Small intestine (tissue), 16 donors: ENCODE measurements at places on chromosomes 6 and 20. TPM values are rescaled to one million over a fixed set of nuclear protein-coding genes. Genes with fewer than 3 reads are reported as not detected.

- H3K4me3 ChIP-seq, result no peak overlapping the region
- no peak for DNase-seq
- H3K27ac ChIP-seq, result no peak overlapping the region
- no peaks in the 10 kb centered on the region for H3K36me3 ChIP-seq
- H3K27me3 ChIP-seq, result no peaks in the 10 kb centered on the region
Observed at GRCh38 chr6:44064089-44064947, 62.9 kb downstream of the MRPL14 start.

- no peak overlapping the region for H3K4me3 ChIP-seq
- no peaks in the 10 kb centered on the region for H3K27me3 ChIP-seq
Observed at GRCh38 chr6:134061440-134061839, 9.0 kb upstream of the SLC2A12 start.

PDYN gene
- polyA plus RNA-seq, result not detected

DNA sequence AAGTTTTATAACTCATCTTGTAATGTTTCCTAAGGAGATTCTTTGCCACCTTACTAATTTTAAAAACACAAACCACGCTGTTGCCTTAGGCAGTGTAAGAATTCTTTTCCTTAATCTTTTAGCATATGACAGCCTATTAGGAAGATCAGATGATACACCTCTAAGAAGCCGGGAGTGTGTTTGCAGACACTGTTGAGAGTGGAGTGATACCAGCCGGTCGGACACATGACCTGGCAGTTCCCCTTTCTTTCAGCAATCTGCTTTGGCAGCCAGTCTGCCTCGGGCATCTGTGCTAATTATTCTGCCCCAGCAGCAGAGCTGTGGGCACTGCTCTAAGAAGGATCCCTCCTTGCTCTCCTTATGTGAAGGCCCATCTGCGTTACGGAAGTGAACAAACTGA, 50.9 kb downstream of the PLCB4 start:
- no peak overlapping the region for H3K27ac ChIP-seq
- no peaks in the 10 kb centered on the region for H3K36me3 ChIP-seq
- H3K4me3 ChIP-seq, result no peak overlapping the region
- DNase-seq, result peak; percentile 10

GRCh38 chr6:116381000-116381399, 10.3 kb downstream of the DSE start:
- no peak overlapping the region for H3K4me3 ChIP-seq
- no peak overlapping the region for H3K27ac ChIP-seq
- H3K27me3 ChIP-seq, result no peaks in the 10 kb centered on the region
- no peaks in the 10 kb centered on the region for H3K36me3 ChIP-seq

DNA sequence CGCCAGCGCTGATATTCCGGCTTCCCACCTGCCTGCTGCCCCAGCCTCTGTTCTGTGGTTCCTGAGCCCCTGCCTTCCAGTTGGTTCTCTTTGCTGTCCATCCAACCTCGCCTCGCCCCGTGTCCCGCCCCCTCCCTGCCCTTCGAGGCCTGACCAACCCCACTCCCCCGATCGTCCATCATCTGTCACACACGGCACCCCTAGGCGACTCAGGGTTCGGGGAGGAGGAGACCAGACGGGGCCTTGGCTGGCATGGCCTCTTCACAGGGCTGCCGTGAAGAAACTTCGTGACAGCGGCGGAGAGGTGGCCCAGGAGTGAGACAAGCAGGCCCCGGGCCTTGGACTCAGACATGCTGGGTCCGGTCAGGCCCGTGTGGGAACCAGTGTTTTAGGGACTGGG, 226.1 kb downstream of the QKI start:
- no peak overlapping the region for H3K27ac ChIP-seq
- H3K4me3 ChIP-seq, result no peak overlapping the region
- H3K4me1 ChIP-seq, result no peaks in the 10 kb centered on the region
- DNase-seq, result no peak

GRCh38 chr6:47967843-47968242, 143.2 kb downstream of the PTCHD4 start:
- H3K4me3 ChIP-seq, result no peak overlapping the region
- H3K27me3 ChIP-seq, result no peaks in the 10 kb centered on the region
- H3K4me1 ChIP-seq, result no peaks in the 10 kb centered on the region
- no peak overlapping the region for H3K27ac ChIP-seq
- H3K36me3 ChIP-seq, result no peaks in the 10 kb centered on the region
